ENCODE measurements at places on chromosomes 2 and 18. TPM values are rescaled to one million over a fixed set of nuclear protein-coding genes. Genes with fewer than 3 reads are reported as not detected.

UGT1A8 gene
- under 0.01 TPM for total RNA-seq

MYCN gene
- total RNA-seq: not detected

ZNF519 gene
- total RNA-seq: 5.5 TPM

ADGRF3 gene
- 0.45 TPM for total RNA-seq

Data from mammary epithelial cell (primary cell).